DND-41 (cell line): ENCODE measurements at places on chromosomes 4 and X.

DNA sequence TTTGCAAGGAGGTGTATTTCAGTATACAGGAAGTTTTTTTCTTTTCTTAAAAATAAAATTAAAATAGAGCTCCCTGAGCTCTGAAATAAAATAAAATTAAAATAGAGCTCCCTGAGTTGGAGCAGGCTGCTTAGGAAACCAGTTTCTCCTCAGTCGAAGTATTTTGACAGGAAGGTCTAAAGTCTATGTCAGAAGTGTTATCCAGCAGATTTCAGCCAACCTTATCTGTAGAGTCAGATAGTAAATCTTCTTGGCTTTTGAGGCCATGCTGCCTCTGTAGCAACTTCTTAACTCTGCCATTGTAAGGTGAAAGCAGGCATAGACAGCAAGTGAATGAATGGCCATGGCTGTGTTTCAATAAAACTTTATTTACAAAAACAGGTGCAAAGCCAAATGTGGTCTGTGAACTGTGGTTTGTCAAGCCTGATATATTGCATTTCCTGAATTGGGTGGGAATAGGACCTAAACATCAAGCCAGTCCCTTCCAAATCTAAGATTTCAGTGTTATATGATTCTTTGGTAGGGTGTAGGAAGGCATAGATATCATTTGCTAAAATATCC, 9.5 kb upstream of the KLKB1 start:
- no peak for DNase-seq

- DNase-seq = no peak
These were observed 53.4 kb downstream of the KDR start for GRCh38 chr4:55071951-55072350.

DNA sequence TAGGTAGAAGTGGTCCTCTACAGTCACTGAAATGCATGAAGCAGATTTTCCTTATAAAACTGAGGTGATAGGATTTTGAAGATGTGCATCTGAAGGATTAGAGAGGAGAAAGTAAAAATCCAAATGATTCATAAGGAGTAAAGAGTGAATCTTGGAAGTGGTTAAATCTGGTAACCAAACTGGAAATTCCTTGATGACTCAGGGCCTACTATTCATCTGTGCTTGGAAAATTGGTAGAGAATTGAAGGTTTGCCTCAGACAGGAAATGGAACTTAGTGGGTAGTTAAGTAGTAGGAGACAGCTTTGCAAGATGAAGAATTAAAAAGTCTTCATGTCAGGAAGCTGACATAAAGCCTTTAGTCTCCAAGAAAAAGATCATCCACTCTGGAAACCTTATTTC, 368.9 kb upstream of the CTSO start:
- DNase-seq = no peak

- DNase-seq = no peak
These were observed 107.8 kb downstream of the EFNB1 start for GRCh38 chrX:68936608-68937007.

DNA sequence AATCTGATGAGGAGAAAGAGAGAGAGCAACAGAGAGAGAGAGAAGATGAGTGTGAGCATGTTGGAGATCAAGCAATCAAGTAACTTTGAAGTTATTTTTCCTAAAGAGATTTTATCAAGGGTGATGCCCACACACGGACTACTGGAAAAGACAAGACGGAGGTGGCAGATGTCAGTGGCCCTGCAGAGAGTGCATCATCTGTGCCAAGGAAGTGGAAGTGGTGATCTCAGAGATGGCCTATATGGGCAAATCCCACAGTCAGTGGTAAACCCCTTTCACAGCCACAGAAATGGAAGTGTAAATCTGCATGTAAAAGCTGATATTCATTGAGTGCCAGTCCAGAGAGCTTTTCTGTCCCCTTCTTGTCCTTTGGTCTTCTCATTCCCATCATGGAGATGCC, 577.2 kb upstream of the AADAT start:
- no peak for DNase-seq

DNA sequence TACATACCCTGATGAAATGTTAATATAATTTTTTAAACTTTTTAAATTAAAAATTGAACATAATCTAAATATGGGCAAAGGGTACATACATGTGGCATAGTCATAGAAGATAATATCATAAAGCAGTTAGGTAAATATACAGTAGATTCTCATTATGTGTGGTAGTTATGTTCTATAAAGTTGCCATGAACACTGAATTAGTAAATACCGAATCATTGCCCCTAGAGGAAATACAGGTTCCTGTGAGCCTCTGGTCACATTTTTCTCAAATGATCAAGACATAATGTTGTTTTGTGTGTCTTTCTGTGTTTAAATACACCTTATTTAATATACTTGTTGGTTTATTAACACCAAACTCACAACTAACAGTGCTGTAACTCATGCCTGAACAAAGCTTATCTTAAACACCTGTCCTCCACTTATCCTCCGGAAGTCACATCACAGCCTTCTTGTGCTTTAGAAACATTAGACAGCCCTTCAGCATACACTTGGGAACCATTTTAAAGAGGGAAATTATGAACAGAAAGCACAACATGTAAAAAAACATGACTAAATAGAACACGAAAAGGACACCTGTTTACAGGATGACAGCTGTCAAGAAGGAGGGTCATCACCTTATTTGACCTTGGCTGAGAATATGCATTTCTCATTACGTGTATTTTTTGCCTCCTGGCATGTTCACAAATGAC, 169.4 kb upstream of the NAP1L5 start:
- DNase-seq = no peak

- no peak for DNase-seq
These were observed 45.0 kb downstream of the STK32B start for GRCh38 chr4:5096261-5096660.

- no peak for DNase-seq
These were observed 88.3 kb downstream of the CC2D2A start for GRCh38 chr4:15557786-15558550.

DNA sequence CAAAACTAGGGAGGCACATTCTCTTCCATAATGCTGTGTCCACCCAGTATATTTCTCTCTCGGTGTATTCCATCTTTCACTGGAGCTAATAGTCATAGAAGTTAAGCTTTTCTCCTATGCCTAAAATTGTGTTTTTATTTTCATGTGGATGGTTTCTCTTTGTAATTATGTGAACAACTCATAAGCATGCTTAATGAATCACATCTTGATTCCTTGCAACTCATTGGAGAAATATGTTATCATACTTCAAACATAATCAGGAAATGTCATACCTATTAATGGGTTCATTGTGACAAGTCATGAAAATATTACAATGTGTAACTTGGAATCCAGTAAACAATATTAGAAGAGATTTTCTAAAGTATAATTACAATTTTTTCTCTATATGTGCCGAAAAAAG, 186.3 kb downstream of the SLC7A11 start:
- DNase-seq = no peak

DNA sequence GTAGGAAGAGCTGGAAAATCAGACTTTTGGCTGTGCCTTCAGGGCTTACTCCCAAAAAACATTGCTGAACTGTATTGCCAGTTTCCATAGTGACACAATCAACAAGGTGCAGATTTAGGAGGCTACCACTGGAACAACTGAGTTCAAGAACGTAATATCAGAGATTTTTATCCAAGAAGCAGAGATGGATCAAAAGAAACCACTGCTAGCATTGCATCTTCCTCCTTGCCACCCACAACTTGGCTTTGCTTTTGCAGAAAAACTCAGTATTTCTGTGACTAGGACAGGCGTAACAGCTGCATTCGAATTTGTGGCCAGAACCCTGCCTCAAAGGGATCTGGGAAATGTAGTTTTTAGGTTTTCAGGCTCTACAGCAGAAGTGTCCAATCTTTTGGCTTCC, 27.8 kb upstream of the WDFY3 start:
- DNase-seq = no peak

GRCh38 chr4:106034751-106035150, 139.5 kb downstream of the NPNT start:
- DNase-seq = no peak

DNA sequence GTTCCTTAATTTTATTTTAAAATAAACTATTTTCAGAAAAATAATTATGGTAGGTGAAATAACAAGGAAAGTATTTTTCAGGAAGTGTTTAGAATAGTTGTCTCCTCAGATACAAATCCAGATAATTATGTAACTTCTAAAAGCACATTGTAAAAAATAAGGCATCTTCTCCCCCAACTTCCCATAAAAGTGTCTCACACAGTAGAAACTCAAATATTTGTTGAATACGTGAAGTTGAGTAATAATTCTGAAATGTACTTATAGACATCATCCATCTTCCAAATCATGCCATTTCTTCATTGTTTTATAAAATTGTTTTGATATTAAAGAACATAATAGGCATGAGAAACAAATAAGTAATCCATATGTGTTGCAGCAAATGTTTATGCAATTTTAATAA, 18.0 kb downstream of the SHISA3 start:
- no peak for DNase-seq

DNA sequence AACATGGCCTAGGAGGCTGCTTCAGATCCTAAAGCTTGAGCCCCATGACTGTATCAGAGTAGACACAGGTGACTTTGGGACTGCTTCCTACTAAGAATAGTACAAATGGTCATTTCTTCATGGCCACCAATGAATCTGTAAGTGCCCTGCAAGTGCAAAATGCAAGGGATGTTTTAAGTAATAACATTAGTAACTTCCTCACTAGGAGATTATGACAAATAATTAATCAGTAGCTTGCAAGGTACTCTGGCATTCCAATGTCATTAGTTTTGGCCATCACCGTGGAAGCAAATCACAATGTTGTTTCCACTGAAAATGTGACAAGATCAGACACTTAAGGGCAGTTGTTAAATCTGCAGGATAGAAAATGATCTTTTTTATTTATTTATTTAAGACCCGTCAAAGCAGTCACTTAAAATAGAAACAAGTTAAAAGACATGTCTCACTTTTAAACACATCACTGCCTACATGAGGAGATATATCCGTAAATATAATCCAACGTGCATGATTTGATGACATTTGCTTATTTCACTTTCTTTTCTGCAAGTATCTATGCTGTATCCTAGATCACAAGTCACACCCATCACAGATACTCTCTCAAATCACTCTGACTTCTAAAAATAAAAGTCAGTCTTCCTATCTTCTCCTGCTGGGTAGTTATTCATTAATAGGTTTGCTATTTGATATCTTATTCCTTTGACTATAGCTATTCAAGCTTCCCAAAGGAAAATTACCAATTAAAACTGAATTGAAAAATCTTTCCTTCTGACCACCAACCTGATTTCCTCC, 400.6 kb downstream of the IL15 start:
- no peak for DNase-seq

- DNase-seq = peak; percentile 17
These were observed 383.7 kb downstream of the IDS start for GRCh38 chrX:149121206-149121920.

DNA sequence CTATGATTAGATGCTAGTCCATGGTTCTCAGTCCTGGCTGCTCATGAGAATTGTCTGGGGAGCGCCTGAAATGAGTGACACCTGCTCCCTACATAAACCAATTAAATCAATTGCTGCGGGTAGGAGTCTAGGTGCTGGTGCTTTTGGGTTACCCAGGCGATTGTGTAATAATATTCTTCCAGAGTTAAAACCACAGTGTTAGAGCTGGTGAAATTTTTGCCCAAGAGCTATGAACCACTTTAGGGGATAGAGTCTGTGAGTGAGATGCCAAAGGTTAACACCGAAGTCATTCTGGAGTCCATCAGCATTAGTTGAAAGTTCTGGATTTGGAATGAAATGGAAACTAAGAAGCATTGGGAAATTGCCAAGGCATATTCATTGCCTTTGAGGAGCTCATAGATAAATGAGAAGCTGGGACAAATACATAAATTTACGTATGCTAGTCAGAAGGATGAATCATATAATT, 15.3 kb downstream of the PDK3 start:
- DNase-seq = peak; percentile 29

DNA sequence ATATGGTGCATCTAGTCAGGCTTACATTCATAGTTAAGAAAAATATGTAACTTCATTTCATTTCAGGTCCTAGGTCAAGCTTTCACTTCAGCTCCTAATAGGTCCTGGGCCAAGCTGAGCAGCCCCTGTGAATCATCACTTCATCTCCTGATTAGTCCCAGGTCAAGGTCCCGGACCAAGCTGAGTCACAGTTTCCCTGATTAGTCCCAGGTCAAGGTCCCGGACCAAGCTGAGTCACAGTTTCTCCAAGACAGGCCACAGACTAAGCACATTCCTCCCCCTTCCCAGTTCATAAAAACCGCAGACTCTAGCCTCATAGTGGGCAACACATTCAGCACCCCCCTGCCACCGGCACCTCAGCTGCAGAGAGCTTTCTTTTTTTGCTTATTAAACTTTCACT, 1331.8 kb downstream of the PCDH19 start:
- no peak for DNase-seq

- no peak for DNase-seq
These were observed 166.4 kb downstream of the TRIML1 start for GRCh38 chr4:188305690-188306089.

DNA sequence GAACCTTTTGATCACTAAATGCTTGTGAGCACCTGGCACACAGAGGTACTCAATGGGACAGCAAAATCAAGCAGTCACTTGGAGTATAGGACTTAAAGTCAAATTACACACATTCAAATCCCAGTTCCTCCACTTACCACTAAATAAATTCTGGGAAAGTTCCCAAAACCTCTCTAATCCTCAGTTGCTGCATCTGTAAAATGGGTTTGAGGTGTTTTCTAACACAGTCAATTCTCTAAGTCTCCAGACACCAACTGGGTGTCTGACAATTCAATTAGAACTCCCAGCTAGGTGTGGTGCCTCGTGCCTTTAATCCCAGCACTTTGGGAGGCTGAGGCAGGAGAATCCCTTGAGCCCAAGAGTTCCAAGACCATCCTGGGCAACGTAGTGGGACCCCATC, 19.0 kb downstream of the QDPR start:
- no peak for DNase-seq

DNA sequence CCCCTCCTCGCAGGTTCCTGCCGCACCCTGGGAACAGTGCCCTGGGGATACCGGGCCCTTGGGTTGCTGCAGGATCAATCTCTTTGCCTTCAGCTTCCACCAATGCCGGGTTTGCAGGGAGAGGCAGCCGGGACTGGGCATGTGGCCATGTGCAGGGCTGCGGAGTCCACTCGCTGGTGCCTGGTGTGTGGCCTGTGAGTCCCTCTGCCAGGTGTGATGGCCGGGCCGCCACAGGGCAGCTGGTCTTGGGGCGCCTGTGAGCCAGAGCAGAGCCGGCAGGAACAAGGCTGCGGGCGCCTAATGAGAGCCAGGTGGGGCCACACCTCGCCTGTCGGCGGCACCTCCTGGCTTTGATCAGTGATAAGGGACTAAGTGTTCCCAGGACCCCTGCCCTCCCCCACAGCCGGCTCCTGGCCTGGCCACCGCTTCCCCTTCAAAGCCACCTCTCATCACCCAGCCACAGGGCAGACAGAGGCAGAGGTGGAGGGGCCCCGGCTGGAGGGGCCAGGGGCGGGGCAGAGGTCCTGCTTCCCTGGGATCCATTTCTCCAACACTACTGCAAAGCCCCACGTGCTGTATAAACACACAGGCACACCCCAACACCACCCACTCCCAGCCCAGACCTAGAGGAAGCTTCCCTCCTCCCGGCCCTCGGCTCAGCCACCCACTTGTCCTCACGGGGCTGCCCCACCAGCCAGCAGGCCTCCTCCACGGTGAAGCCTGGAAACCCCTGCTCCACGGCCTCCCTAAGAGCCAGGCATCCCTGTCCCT, 132.7 kb downstream of the CPZ start:
- no peak for DNase-seq
